ENCODE measurements at places on chromosomes 6 and 20. TPM values are rescaled to one million over a fixed set of nuclear protein-coding genes. Genes with fewer than 3 reads are reported as not detected.

The RHAG gene
- total RNA-seq = not detected

The PHACTR3 gene
- total RNA-seq = 9.5 TPM

The CCN6 gene
- total RNA-seq = not detected

The CST4 gene
- total RNA-seq = not detected

The PARD6B gene
- 51.3 TPM for total RNA-seq
